ENCODE measurements at places on chromosomes 12 and 14.

DNA sequence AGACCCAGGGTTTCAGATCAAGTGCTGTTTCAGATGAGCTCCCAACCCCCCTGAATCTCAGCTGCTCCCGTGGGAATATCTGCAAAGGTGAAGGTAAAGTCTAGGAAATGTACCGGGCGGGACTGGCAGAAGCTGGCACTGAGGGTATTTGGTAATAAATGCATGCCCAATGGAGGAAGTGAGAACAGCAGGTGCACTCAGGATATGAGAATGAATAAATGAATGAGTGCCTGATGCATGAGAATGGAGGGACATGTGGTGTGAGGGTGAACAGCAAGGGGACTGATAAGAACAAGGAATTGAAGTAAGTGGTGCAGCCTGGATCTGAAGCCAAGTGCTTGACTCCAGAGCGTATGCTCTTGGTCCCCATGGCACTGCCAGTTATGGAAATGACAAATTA lies 11.6 kb downstream of the RAPGEF3 start:
- DNase-seq: peak; percentile 78

GRCh38 chr14:37565550-37565949 lies 29.5 kb downstream of the FOXA1 start:
- DNase-seq: no peak

GRCh38 chr12:124774462-124775167 lies 89.0 kb downstream of the SCARB1 start:
- peak; percentile 48 for DNase-seq

DNA sequence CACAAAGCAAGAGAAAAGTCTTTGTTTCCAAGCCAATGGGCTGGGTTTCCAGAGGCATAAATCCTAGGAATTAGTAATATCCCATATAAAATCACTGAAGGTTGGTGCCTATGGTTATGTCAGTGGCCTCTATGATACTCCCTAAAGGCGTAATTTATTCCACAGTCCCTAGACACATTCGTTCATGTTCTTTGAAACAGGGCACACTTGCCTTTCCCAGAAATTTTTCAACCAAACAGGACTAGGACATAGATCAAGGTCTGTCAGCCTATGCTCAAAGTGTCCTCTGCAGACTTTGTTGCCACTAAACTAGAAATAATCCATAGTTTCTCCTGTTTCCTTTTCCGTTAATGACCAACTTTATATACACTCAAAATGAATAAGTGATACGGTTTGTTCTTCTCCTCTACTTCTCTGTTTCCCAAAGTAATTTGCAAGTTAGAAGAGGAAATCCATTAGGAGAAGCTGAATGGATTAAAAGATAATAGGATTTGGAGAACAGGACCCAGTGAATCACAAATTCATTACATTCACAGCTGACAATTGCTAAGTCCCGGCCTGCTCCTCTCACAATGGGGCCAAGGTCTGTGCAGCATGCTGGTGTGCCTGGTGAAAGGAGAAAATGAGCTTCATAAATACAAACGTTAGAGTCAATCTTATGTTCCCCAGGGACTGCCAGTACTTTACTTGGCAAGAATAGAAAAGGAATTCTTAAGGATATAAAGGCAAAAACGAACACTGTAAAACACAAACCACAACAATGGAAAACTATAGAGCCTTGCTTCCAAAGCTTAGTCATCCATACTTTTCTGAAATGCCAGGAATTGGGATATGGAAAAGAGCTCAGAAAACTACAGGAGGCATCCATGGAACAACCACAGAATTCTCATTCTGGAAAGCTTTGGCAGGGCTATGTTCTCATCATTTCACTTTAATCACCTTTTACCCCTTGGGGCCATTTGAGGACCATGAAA lies 966.2 kb downstream of the NRXN3 start:
- DNase-seq: no peak

- no peak for DNase-seq
Observed at GRCh38 chr12:87967871-87968270, 61.3 kb downstream of the C12orf50 start.

- no peak for DNase-seq
Observed at GRCh38 chr12:105449431-105449830, 118.9 kb downstream of the C12orf75 start.

- no peak for DNase-seq
Observed at GRCh38 chr14:68885226-68886108, 92.6 kb upstream of the ZFP36L1 start.

- no peak for DNase-seq
Observed at GRCh38 chr12:105956662-105957457, 181.9 kb downstream of the NUAK1 start.

- peak; percentile 91 for DNase-seq
Observed at GRCh38 chr12:6839482-6840201, 1.1 kb upstream of the GNB3 start.

GRCh38 chr14:42565556-42565955 lies 958.9 kb downstream of the LRFN5 start:
- DNase-seq: no peak

DNA sequence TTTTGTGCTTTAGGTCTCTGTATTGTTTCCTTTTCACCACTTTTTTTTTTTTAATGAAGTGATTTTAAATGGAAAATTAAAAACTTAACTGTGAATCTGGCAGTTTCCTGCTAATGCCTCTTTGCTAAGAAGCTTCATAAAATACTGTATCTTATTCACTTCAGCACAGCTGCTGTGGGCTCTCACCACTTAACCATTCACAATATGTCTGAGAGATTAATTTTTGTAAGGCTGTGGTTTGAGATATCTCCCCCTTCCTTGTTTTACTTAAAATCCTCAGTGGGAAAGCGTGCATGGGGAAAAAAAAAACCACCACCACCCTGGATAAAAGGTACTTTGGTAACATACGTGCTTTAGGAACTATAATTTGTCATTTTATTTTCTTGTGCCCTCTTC lies 115.9 kb downstream of the ETV6 start:
- no peak for DNase-seq

- DNase-seq: no peak
Observed at GRCh38 chr12:3265406-3265805, 188.2 kb downstream of the TSPAN9 start.

DNA sequence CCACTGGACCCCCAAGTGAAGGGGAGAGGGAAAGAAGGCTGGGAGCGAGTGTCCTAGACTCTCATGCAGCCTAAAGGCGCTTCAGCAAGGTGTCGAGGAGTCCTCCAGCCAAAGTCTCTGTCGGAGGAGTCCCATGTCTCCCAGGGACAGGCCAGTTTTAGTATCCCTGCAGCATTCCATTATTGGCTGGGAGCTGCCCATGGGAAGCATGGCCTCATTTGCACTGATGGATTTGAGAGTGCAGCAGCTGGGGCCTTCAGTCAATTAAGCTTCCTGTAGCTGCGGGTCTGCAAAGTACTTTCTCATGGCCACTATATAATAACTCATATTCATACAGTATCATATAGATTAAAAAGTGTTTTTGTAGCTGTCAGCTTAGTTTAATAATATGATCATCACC lies 12.4 kb upstream of the RPH3A start:
- no peak for DNase-seq

DNA sequence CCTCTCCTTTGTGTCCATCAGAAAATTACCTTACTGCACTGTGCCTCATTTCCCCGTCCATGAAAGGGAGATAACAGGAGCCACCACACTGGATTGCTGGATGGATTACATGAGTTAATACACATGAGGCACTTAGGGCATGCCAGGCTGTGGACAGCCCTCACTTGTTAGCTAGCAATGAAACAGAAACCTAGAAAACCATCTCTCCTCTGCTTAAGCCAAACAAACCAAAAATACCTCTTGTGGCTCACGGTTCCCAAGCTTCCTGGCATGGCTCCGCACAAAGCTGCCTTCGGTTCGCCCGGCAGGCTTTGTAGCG lies 660 bp upstream of the HCFC2 start:
- no peak for DNase-seq

DNA sequence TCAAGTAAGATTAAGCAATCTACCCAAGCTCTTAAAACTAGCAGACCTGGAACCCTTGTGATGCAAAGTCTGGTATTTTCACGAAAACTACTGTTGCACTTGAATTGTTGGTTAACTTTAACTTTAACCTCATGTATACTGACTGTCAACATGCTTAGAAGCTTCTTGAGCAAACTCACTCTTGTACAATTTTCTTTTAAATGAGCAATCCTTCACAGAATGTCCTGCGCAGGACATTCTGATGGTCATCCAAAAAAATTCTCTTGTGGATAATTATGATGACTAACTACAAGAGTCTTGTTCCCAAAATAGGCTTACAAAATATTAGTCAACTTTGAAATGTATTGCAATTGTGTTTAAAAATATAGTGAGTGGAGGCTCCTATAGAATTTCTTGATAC lies 54.0 kb upstream of the PDE3A start:
- DNase-seq: no peak

GRCh38 chr14:35861204-35861868 lies 35.2 kb downstream of the BRMS1L start:
- DNase-seq: no peak

GRCh38 chr12:32120419-32120818 lies 13.8 kb downstream of the BICD1 start:
- DNase-seq: no peak

DNA sequence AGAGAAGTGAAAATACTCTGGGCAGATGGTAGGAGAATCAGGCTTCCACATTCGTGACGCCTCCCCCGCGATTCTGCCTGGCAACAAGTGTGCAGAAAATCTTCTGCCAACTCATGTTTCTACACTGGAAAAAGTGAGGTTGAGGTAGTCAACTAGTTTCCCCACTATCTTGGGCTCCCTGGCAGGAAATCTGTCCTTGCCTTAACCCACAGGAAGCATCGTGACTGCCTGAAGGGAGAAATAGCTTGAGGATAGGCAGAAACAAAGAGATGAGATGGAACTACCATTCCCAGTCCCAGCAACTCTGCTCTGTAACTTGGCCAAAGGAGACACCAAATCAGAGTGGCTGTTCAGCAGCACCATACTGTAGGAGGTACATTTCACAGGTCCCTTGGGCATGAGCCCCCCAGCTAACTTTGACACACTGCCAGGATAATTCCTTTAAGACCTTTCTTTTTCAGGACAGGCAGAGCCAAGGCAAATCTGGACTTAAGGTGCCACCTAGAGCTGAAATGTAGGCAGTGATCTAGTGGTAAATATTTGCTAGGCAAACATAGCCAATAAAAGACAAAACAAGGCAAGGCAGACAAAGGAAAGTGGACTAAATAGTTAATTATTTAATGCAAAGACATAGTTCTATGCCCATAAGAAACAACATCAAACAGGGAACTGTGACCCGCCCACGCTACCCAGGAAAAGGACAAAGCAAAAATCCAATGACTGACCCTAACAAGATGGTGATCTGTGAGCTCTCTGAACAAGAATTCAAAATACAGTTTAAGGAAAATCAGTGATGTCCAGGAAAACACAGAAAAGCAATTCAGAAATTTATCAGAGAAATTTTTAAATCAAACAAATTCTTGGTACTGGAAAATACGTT lies 205.1 kb downstream of the PTPRO start:
- DNase-seq: no peak

DNA sequence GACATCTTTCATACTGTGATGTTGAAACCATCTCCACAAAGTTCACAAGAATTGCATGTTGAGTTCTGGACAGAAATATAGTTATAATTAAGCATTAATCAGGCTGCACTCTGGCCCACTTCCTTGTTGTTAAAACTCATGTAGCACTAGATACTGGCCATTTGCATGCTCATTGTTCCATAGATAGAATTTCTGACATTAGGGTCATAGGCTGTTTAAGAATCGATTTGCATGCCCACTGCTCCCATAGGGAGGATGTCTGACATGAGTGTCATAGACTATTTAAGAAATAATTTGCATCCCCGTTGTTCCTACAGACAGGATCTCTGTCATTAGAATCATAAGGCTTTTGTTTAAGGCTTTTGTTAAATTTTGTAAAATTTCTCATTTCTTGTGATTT lies 50.2 kb downstream of the MYF5 start:
- DNase-seq: peak; percentile 25

GRCh38 chr12:65189028-65189718 lies 19.8 kb downstream of the LEMD3 start:
- DNase-seq: peak; percentile 9

- DNase-seq: no peak
Observed at GRCh38 chr12:93977081-93977480, 171.3 kb upstream of the PLXNC1 start.

DNA sequence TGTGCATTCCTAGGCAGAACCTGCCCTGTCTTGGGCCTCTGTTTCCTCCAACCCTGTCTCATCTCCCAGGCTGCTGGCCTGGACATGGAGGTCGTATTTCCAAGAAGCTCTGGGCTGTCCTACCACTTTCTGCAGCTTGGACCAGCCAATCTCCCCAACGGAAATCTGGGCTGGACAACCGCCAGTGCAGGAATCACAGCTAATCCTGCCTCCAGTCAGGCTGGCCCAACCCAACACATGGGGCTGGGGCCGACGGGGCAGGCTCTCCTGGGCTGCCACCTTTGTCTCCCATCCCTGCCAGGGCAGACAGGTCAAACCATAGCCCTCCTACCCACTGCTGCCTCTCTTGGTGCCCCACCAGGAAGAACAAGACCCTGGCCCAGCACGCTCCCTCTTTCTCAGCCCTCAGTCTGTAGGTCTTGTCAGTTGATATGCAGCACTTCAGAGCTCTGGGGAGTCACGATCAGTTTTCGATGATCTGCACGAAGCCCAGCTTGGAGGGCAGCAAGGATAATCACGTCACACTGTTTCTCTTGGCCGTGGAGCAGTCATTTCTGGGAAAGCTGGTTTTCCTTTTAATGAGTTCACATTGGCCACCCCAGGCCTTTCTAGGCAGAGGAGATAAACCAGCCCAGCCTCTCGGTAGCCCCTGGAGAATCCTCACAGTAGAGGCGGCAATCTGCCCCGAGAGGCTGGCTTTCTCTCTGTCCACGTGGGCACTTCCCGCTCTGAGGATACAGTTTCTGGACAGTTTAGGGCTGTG lies 195.2 kb upstream of the PRMT8 start:
- no peak for DNase-seq

DNA sequence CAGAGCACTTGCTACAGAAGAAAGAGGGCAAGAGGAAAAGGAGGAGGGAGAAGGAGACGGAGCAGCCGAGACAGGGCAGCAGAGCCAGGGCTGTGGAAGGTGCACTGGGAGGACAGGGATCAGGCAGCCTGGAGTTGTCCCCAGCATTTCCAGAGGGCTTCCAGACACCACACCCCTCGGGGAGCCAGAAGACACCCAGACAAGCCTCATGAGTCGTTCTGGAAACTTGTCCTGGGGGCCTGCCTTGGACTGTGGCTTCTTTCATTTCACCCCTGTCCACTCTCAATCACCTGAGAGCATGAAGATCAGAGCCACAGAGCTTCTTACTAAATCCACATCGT lies 14.1 kb downstream of the CMKLR1 start:
- no peak for DNase-seq

DNA sequence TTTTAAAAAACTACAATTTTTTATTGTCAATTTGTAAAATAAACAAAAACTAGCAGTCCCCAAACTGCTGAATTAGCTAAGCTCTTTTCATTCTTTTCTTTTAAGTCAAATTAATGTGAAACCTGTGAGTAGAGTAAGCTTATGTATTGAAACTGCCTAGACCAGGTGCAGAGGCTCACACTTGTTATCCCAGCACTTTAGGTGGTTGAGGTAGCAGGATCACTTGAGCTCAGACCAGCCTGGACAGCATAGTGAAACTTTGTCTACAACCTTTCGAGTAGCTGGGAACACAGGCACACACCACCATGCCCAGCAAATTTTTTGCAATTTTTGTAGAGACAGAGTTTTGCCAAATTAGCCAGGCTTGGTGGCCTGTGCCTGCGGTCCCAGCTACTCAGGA lies 26.4 kb downstream of the SCFD1 start:
- no peak for DNase-seq
